ENCODE measurements at places on chromosomes 2 and 18. TPM values are rescaled to one million over a fixed set of nuclear protein-coding genes. Genes with fewer than 3 reads are reported as not detected.

LYG1 gene
- total RNA-seq: not detected

FER1L5 gene
- not detected for total RNA-seq

SLC8A1 gene
- 83.4 TPM for total RNA-seq

SERPINB3 gene
- total RNA-seq: not detected

NFATC1 gene
- 7.5 TPM for total RNA-seq

MARCHF4 gene
- 14.5 TPM for total RNA-seq

NAPG gene
- total RNA-seq: 33.6 TPM

DNA sequence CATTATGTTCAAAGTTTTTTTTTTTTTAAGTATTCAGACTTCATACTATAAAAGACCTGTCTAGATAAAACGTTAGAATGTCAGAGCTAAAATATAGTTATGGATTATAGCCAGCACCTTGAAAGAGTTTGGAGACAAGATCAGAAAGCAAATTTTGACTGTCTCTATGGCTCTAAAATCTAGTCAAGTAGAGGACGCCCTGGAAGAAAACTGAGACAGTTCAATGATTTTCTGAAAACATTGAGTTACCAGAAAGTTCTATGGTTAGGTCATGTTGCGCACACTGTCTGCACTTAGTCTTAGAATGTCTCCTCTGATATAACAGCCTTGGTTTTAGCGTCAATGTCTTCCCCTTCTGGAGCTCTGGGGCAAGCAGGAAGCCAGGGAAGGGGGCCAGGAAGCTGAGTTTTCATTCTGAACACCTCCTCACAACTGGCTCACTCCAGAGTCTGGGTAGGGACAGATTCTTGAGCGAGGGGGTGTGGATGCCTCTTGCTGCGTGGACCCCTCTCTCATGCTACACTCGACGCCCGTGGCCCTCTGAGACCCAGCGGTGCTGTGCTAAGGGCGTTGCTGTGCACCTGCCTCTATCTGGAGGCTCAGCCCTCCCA lies 99.5 kb downstream of the RNF144A start:
- no peak for DNase-seq

DNA sequence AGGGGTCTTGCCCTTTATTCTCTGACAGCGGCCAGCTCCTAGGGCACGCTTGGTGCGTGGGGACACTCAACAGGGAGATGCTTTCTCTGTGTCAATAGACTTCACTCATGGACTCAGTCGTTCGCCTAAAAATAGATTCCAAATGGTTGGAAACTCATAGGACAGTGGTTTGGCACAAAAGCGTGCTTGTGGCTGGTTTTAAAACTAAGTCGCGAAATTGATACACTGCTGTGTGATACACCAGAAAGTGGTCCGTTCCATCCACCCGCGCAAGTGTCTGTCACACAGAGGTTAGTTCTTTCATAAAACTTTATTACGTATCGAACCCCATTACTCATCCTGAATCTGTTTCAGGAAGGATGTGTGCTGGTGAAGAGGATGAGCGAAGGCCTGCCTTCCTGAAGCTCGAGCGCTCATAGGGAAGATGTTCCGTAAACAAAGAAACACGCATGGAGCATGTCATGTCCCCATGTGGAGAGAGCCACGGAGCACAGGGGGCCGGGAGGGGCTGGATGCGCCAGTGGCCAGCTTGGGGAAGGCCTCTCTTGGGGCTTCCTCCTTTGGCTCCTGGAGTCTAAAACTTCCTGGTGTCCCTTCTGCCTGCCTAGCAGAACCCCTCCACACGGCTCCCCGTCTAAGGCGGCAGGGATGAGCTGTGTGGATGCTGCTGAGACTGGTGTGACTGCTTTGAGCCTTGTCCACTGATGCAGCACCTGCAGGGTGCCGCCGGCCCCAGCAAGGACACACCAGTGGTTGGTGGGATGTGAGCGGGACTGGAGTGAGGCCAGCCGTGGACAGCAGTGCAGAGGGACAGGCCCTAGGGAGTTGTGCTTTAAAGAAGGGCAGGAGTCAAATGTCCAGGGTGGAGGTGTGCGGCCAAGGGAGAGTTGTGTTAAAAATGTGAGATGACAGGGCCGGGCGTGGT lies 207.2 kb downstream of the GBX2 start:
- DNase-seq: no peak

DNA sequence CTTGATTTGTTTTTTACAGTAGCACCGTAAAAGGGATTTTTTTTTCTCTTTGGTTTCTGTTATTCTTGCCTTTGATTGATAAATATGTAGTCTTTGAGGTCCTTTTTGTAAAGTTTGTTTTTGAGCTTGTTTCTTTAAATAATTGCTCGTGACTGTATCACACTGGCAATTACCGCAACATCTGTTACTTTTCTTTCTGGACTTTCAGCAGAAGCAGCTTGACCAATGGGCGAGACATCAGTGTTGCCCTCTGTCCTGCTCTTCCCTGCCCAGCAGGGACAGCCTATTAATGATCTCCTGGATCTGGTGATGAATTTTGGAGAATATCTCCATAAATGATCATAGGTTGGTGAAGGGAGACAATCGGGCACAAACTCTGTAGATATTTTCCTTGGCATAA lies 74.9 kb downstream of the TDRD15 start:
- DNase-seq: no peak

DNA sequence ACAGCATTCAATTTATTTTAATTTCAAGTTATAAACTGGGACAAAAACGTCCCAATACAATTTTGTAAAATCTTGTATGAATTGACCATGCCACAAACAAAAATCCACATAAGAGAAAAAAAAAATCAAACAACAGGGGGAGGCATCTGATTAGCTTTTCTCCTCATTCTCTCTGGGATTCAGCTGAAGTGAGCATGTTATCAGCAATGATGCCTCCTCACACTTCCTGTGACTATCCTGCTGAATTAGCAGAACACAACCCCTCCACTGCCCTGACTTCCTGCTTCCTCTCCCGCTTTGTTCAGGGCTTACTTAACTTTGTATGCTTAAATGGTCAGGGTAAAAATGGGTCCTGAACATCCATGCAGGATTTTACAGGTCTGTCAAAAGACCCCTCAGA lies 132.2 kb upstream of the ITGB6 start:
- DNase-seq: peak; percentile 61

GRCh38 chr18:79692886-79693285 lies 13.3 kb downstream of the CTDP1 start:
- DNase-seq: no peak

DNA sequence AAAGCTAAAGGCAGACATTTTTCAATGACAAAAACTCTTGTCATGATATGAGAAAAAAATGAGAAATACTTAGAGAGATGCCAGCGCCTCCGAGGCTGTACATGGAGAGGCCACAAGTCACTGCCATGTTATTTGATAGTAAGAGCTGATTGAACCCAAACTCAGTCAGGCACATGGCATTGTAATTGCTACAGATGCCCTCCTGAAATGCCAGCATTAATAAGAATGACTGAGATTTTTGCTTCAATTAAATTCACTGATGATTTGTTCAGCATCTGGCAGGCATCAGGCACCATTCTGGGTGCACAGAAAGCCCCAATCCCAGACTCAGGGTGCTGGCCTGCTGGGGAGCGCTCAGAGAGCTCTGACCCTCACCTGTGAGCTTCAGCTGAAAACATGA lies 129.0 kb upstream of the PXDN start:
- no peak for DNase-seq

- DNase-seq: no peak
Observed at GRCh38 chr2:162706770-162707169, 131.8 kb downstream of the KCNH7 start.

DNA sequence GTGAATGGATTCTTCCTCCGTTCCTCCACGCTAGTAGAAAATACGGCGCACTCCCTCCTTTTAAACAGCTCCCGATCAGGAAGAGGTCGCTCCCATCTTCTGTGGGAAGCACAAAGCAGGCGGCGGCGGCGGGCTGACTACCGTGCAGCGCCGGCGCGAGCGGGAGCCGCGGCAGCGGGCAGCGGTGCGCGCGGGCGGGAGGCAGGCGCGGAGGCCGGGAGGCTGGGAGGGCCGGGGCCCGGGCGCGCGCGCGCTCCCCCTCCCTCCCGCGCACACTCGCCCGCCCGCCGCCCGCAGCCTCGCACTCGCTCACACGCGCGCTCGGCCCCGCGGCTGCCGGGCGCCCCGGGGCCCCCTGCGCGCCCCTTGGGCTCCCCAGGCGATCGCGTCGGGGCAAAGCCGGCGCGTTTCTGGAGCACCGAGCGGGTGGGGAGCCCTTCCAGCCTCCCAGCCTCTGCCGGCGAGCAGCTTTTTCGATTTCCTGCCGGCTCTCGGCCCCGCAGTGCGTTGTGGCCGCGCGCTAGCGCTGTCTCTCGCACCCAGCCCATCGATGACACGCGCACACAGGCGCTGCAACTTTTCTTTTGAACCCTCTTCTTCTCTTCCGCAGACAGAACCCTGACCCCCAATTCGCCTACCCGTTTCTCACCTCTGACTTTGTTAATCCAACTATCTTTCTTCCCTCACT lies at the start of gene SLC8A1:
Gene SLC8A1, minus strand, starts transcription at position 173 of the 688 bp plus-strand sequence.
- peak; percentile 78 for DNase-seq
